Natural killer cell treated with Interleukin-12 subunit alpha and Interleukin-12 subunit beta and Interleukin-15 and Interleukin-18, amount 100 ng/mL, for 72 hours (primary cell): ENCODE measurements at places on chromosomes 4 and X. TPM values are rescaled to one million over a fixed set of nuclear protein-coding genes. Genes with fewer than 3 reads are reported as not detected.
A peak's percentile ranks its signal among the peaks of the same experiment; 100 is the strongest.

- DNase-seq = no peak
These were observed 17.3 kb downstream of the CTPS2 start for GRCh38 chrX:16695079-16695676.

- DNase-seq = no peak
These were observed 4.1 kb downstream of the RHOXF1 start for GRCh38 chrX:120111611-120112010.

- no peak for DNase-seq
These were observed 21.5 kb downstream of the SLC9A7 start for GRCh38 chrX:46737462-46737861.

- DNase-seq = no peak
These were observed 86.7 kb downstream of the PTTG2 start for GRCh38 chr4:38046727-38047489.

DNA sequence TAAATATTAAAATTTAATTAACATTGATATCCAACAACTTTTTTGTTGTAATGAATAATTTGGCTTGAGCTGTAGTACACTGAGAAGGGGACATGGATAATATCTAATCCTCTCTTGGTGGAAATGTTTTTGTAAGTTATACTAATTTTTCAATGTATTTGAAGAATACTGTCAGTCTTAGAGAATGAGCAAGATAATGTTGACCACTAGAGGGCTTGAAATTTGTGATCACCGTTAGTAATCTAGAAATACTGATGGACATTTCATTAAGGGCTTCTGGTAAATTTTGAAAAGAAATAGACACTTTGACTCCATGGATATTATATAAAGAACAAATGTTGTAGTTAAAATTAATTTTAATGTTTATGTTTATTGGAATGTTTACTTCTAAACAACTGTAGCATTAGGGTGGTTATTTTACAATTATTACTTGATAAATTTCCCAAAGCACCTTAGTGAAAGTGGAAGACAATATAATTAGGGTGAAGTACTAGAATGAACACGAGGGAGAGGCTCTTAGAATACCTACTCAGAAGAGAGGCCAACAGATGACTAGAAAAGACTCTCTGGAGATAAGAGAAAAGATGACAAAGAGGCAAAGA, 20.0 kb upstream of the CAMK2D start:
- no peak for DNase-seq

- no peak for DNase-seq
These were observed 48.2 kb upstream of the PHOX2B start for GRCh38 chr4:41796545-41797210.

GRCh38 chr4:150096625-150097024, 18.4 kb downstream of the DCLK2 start:
- no peak for DNase-seq

- no peak for DNase-seq
These were observed 111.6 kb upstream of the WDR17 start for GRCh38 chr4:175953960-175954521.

DNA sequence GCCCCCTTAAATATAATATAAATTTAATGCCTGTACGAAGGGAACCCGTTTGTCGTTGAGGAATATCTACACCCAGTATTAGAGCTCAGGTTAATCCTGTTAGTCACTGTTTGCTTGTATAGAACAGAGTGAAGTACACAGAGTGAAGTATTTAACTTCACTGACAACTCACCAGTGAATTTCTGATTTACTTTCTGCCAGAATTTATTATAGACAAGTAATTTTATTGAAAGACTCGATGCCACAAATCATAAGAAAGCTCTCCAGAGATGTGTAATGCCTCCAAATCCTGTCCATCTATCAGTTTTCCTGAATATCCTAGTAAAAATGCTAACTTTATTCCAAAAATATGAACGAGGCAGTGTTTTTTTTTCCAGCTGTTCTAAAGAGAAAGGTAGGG, 1.6 kb downstream of the GAB1 start:
- no peak for DNase-seq

DNA sequence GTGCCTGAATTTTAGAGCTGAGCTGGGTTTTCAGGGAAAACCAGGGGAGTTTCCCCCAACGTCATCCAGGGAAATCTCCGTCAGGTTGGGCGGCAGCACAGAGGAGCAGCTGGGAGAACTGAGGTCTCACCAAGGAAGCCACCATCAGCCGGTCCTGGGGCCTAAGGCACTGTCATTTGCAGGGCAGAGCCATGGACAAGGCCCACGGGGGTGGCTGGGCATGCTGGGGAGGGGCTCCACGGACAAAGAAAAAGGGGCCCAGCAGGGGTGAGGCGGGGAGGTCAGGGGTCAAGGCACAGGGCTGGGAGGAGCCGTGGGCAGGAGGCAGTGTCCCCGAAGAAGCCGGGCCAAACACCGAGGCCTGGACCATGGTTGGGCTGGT, 109.8 kb downstream of the HMX1 start:
- DNase-seq = peak; percentile 54

- DNase-seq = no peak
These were observed 80.3 kb downstream of the LNX1 start for GRCh38 chr4:53511014-53511413.

- no peak for DNase-seq
These were observed 161.4 kb upstream of the PACRGL start for GRCh38 chr4:20538905-20539304.

SH3BP2 gene
- total RNA-seq = 129 TPM

DOK7 gene
- total RNA-seq = not detected

SMR3B gene
- total RNA-seq = not detected

OGT gene
- 309 TPM for total RNA-seq

ADH7 gene
- total RNA-seq = not detected

CASP6 gene
- 5.3 TPM for total RNA-seq

FGFBP2 gene
- total RNA-seq = 5.1 TPM

APELA gene
- total RNA-seq = not detected

TNMD gene
- not detected for total RNA-seq

DIPK2B gene
- not detected for total RNA-seq

TLR10 gene
- not detected for total RNA-seq

NXF3 gene
- not detected for total RNA-seq

P2RY4 gene
- total RNA-seq = 0.36 TPM

GPR173 gene
- total RNA-seq = not detected

WAS gene
- total RNA-seq = 98.7 TPM
